ENCODE measurements at places on chromosomes 5 and 9. TPM values are rescaled to one million over a fixed set of nuclear protein-coding genes. Genes with fewer than 3 reads are reported as not detected.

C5orf46 gene
- 1.1 TPM for total RNA-seq

CCNJL gene
- 6.0 TPM for total RNA-seq

PTAR1 gene
- 41.2 TPM for total RNA-seq

NFIL3 gene
- 13.2 TPM for total RNA-seq

GADD45G gene
- total RNA-seq: 1.1 TPM

MLANA gene
- not detected for total RNA-seq

ZNF354C gene
- total RNA-seq: 2.0 TPM

NAIP gene
- total RNA-seq: 3.2 TPM

LEAP2 gene
- not detected for total RNA-seq

OBP2B gene
- not detected for total RNA-seq

GABBR2 gene
- total RNA-seq: under 0.01 TPM

SLC6A19 gene
- total RNA-seq: not detected

EIF4E1B gene
- not detected for total RNA-seq

FOXD4L6 gene
- total RNA-seq: not detected

ANXA2R gene
- 7.4 TPM for total RNA-seq

SLC25A2 gene
- not detected for total RNA-seq

RASEF gene
- 2.9 TPM for total RNA-seq

ORM2 gene
- total RNA-seq: not detected

PLPPR1 gene
- total RNA-seq: not detected

DNM1 gene
- 131 TPM for total RNA-seq
